NCI-H2107 (cell line): ENCODE measurements at places on chromosomes 13 and 19.

DNA sequence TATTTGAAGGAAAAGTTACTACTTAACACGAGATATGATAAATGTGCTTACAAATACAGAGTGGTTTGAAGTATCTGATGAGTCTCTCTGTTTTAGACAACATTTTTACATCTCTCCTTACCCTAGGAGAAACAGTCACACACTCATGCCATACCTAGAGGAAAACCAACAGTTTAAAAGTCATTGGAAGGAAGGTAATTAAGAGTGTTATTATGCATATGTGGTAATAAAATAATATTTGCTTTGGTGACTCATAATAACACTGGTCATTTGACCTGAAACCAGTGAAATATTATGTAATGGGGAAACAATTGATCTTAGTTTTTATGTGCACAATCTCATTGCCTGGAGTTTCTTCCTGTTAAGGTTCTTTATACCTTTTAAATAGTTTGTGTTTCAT lies 136.9 kb upstream of the SOX21 start:
- DNase-seq = no peak

GRCh38 chr19:1736280-1736679 lies 17.0 kb upstream of the ONECUT3 start:
- no peak for DNase-seq

DNA sequence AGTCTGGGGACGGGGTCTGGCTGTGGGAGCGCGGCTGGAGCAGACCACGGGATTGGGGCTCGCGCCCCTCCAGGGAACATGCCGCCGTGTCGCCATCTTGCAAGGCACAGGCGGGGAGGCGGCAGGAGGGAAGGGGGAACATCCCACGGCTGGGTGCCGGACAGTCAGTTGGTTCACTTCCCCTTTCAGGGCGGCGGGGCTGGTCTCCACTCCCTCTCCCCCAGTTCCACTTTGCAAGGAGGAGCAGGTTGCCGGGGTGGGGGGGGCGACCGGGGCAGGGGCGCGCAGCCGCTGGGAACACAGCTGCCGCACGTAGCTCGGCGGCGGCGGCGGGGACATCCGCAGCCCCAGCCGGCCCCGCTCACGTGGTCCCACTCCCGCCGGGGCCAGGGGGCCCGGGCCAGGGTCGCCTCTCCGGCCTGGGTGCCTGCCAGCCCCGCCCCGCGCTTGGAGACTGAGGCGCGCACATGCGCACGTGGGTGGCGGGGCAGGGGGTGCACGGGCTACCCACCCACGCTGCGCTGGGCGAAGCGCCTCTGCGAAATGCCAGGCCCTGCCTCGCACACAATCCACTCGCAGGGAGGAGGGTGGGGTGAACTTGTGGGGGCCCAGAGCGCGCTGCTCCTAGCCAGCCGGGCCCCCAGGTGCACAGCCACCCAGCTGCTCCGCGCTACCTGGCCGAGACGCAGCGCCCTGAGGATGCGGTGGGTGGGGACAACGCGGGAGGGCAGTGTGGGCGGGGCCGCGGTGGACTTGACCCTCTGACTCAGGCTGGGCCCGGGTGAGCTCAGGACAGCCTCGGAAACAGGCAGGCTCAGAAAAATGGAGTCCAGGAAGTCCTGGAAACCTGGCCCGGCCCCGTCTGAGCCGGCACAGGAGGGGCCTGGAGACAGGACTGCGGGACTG lies 6.4 kb downstream of the KLF16 start:
- DNase-seq = no peak

- DNase-seq = peak; percentile 54
These were observed 2.7 kb upstream of the GNA15 start for GRCh38 chr19:3132971-3133792.

- no peak for DNase-seq
These were observed 11.3 kb downstream of the PEAK3 start for GRCh38 chr19:2270423-2271233.

DNA sequence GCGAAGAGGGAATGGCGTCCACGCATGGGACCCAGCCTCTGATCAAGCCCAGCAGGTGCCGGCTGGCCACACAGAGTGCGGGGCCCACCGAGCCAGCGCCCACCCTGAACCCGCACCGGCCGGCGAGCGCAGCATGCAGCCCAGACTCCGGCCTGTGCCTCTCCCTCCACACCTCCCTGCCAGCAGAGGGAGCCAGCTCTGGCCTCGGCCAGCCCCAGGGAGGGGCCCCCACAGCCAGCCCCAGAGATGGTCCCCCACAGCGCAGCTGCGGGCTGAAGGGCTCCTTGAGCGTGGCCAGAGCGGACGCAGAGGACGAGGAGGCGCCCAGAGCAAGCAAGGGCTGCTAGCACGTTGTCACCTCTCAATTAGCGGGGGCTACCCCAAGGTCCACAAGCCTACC lies 904.5 kb downstream of the SLITRK6 start:
- DNase-seq = no peak

DNA sequence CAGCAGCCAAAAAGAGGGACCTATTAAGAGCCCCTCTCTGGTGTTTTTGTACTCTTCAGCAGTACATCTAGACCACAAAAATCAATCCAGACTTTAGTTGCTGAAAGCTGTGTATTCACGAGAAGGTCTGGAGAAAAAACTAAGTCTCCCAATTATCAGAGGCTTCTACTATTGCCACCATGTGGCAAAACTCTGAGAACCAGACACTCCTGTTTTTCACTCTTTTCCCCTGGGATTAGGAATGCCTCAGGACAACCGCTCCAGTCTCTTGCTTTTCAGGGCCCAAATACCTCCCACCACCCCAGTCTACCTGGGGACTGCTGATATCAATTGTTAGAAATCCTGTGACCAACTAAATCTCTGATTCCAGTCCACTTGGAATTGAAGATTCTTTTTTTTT lies 30.1 kb upstream of the OBI1 start:
- no peak for DNase-seq

DNA sequence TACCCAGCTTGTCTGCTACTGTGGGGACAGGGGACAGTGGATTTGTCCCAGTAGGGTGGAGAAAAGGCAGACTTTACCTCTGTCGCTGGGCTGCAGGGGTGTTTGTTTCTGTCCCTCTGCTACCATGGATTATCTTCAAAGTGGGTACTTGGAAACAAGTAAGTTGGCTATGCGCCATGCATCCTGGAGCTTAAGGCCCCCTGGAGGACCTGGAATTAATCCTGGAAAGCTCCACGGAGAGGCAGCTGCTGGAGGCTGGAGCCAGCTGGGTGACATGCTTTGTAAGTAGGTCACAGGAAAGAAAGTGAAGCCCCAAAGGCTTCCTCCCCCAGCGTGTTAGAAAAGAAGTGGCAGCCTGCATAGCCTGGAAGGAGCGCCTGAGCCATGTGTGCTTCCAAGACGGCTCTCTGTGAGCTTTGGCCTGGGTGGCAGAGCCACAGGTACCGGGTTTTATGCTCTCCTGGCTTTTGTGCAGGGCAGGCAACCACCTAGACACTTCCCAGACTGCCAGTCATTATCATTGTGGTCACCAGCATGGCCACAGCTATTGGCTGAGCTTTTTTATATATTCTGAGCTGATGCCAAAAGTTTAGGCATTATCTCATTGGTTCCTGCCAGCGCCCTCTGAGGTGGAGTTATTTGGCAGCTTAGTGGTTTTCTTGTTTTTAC lies 9.5 kb downstream of the B3GLCT start:
- peak; percentile 67 for DNase-seq

GRCh38 chr13:113996912-113997745 lies 23.3 kb upstream of the C13orf46 start:
- no peak for DNase-seq

DNA sequence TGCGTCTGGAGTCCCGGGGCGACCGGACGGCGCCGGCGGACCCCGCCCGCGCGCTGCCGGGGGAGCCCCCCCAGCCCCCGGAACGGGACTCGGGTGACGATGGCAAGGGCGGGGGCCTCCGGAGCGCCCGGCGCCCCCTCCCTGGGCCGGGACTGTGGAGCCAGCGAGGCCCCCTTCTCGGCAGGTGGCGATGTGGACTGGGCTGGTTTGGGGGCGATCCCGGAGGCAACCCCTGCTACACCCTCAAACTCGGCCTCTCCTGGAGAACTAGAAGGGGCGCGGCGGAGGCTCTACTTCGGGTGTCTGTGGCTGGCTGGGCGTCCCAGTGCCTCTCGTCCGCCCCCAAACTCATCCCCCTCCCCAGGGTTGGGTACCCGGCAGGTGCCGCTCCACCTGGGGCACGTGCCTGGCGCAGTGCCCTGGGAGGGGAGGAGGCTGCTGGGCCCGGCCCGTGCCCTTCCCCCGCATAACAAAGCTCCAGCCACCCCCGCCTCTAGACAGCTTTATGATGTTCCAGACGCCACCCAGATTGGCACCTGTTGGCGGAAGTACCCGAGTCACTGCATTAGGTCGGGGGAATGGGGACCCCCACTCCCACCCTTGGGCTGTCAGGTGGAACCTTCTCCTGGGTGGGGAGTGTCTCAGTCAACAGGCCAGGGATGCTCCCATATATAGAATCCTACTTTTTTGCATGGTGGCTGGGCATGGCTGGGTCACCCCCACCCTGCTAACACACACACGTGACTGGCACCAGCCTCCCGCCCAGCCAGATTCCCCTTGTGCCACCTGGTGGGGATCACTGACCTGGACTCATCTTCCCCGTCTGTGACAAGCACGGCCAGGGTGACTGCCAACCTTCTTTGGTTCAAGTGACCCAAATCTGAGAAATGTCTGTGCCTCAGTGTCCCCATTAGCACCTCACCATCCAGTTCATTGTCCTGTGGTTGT lies 722 bp downstream of the PKN1 start:
- peak; percentile 20 for DNase-seq

GRCh38 chr19:14425696-14426138 lies 6.6 kb upstream of the DDX39A start:
- DNase-seq = no peak

- DNase-seq = no peak
These were observed at the start of gene RAB20 for GRCh38 chr13:110561344-110562035. RAB20 (minus strand) TSS chr13:110561722; CDS start chr13:110561519, 203 bp downstream.

DNA sequence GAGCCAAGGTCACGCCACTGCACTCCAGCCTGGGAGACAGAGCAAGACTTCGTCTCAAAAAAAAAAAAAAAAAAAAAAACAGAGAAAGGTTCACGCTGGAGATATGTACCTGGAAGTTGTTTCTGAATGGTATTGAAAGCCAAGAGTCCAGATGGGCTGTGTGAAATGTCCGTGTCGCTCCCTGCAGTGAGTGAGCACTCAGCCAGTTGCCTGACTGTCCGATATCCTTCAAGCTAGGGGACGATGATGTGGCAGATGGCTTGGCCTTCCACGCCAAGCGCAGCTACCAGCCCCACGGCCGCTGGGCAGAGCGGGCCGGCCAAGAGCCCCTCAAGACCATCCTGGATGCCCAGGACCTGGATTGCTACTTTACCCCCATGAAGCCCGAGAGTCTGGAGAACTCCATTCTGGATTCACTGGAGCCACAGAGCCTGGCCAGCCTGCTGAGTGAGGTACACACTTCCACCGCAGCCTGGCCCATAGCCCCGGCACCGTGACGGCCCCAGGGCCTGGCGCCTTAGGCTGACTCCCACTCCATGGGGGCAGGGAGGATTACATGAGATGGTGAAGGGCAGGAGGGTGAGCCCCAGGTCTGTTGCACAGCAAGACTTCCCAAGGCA lies 11.7 kb upstream of the OVOL3 start:
- DNase-seq = no peak

GRCh38 chr19:22622901-22623840 lies 11.0 kb upstream of the ZNF492 start:
- DNase-seq = no peak

DNA sequence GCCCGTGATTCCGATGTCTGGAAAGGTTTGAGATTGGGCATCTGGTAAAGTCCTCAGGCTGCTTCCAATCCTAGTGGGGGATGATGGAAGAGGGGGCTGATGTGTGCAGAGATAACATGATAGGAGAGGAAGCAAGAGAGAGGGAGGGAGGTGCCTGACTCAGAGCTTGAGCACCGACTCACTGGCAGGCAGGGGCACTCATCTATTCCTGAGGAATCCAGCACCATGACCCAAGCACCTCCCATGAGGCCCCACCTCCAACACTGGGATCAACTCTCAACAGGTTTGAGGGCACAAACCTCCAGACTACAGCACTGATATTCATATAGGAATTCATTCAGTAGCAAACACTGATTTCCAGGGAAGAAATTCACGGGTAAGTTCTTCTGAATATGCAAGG lies 5.6 kb upstream of the SIGLEC9 start:
- DNase-seq = no peak

- no peak for DNase-seq
These were observed 23.3 kb upstream of the POSTN start for GRCh38 chr13:37621811-37622361.

DNA sequence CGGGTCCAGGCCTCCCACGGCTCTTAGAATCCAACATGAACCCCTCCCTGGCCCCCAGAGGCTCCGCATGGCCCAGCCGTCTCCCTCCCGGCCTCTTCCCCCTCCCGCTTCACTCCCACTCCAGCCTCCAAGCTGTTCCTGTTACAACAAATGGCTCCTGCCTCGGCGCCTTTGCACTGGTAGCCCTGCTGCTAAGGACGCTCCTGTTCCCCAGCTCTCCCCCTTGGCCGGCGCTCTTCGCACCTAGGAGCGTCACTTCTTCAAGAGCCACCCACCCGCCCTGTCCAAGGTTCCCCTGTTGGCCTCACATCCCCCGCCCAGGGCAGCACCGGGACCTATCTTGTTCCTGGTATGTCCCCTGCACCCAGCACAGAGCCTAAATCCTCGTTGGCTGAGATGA lies 9.4 kb downstream of the CCDC124 start:
- no peak for DNase-seq

DNA sequence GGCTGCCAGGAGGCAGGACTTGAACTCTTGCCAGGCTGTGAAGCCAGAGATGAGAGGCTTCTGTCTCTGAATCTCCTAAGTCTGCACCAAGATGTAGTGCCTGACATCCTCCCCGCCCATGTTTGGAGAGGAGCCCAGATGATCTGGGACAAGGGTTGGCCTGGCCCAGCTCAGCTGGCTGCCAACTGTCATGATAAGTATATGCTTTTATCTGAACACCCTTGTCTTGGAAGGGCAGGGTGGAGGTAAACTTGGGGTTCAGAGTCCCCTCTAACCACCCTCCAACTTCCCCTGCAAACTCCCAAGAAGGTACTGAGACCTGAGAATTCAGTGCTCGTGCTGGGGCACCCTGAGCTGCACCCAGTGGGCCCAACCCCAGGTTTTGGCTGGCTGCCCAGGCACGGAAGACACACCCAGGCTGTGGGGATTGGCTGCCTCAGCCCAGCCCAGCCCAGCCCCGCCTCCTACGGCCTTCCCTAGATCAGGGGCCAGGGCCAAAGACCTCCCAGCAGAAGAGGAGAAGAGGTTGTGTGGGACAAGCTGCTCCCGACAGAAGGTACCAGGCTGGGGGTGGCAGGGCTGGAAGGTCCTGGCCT lies at the start of gene CYP4F12:
Gene CYP4F12 (plus strand): TSS at position 508 of the 596 bp plus-strand sequence. CDS start 443 bp downstream, outside the sequence.
- no peak for DNase-seq

DNA sequence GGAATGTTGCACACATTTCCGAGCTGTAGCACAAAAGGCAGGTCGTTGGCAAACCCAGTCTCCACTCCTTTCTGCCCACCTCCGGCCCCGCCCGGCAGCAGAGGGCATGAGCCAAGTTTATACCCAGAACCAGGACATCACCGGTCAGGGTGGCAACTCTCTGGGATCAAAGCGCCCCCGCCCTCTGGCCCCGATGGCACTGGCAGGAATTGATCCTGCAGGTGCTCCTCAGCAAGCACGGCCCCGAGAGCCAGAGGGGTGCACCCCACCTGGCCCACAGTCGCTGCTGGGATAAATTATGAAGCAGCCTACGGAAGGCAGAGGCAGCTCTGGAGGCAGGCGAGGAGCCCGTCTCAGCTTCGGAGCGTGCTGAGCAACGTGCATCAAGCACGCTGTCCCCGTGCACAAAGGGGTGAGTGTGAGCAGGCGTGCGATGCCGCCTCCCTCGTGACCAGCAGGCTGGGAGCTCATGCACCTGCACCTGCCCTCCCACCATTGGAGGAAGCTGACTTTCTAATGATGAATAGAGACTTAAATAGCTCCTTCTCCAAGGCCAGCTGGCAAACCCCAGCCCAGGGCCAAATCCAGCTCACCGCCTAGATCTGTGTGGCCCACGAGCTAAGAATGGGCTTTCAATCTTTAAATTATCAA lies 25.7 kb downstream of the SHC2 start:
- DNase-seq = peak; percentile 49
